ENCODE measurements at places on chromosomes 1 and 21.

GRCh38 chr1:160640359-160641123 lies 6.3 kb downstream of the SLAMF1 start:
- DNase-seq: no peak

DNA sequence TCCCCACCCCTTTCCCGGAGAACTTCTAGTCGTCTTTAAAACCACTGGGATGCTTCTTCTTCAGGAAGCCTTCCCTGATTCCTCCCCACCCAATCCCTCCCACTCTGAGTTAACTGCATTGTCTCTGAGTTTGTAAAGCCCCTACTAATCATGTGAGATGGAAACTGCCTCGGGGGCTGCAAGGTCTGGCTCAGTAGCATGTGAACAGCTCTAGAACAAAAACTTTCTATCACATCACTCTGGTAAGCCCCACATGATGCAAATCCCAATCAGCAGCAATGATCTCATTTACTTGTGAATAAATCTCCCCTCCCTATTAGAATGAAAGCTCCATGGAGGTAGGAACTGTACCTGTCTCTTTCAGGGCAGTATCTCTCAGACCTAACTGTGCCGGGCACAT lies 141.0 kb upstream of the JUN start:
- no peak for DNase-seq

DNA sequence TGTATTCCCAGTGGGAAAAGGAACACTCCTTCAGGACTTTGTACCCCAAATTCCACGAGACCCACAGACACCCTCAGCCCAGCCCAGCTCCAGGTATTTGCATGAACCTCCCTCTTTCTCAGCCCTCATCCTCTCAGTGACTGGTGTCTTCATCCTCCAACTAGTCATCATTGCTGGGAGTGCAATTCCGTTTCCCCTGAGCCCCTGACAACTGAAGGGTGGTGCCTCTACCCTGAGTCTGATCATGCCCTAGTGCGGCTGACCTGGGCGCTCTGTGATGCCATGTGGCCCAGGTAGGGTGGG lies 3.8 kb upstream of the ZNF692 start:
- no peak for DNase-seq

DNA sequence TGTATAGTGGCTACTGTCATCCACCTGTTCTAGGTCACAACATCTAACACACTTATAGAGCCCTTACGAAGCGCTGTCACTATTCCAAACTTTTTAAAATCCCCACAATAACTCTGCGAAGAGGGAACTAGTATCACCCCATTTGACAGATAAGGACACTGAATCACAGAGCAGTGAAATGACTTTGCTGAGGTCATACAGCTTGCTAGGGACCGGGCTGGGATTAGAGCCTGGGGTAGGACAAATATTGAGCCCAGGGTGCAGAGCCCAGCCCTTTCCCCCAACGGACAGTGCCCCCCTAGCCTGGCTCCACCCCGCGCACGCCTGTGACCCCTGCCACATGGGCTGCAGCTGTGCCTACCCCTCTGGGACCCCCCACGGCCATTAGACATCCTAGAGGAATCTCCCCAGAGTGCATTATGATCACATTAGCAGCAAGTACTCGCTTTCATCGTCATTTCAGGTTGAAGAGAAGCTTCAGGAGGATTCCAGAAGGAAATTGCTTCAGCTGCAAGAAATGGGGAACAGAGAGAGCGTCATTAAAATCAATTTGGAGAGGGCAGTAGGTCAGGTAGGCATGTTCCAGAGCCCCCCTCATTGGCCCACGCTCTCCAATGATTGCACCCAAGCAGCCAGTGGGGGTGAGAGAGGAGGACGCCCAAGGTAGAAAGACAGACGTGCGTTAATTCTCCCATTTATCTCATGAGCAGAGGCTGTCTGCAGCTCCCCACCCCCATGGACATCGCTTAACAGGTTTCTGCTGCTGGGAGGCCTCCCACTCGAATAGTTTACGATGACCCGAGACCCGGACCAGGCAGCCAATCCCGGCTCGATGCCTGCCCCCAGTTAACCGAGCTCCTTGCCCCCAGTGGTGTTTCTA lies 77.2 kb downstream of the FHAD1 start:
- no peak for DNase-seq

DNA sequence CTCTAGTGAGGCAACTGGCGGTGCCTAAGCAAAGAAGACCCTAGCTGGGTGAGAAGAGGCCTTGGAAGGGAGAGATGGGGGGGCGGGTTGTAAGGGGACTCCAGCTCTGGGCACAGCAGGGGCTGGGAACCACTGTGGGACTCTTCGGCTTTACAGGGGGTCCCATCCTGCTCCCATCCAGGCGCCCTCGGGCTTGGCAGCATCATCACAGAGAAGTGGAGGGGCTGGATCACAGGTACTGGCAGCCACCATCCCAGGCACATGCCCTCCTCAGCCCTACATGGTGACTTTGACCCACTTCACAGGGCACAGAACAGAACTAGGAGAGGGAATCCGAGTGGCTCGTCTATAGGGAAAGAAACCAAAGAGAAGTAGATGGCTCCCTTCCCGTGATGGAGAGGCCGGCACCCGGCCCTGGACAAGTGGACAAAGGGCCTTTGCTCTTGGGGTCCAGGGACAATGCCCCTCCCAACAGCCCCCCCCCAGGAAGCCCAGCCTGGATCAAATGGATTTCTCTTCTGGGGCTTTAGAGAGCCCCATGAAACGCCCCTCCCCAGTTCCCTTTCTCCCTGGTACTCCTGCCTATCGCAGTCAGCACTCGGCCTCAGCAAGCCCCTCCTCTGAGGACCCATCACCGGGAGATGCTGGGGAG lies 54.0 kb upstream of the ECE1 start:
- DNase-seq: no peak

DNA sequence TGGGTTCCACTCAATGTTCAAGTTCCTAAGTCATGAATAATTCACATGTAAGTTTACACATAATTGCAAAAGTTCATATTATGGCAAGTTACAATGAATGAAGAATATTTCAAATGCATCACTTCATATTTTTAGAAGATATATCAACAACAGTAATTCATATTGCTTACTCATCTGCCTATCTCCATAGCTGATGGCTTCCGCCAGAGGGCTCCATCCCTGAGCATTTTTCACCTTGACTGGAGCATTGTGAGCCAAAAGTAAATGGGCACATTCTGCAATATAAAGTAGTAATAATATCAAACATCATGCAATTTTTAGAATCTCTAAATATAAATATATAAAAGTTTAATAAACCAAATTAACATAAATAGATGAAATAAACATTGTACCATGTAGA lies 29.8 kb downstream of the ANKRD13C start:
- no peak for DNase-seq

GRCh38 chr1:36638268-36638667 lies 155.6 kb upstream of the CSF3R start:
- no peak for DNase-seq

DNA sequence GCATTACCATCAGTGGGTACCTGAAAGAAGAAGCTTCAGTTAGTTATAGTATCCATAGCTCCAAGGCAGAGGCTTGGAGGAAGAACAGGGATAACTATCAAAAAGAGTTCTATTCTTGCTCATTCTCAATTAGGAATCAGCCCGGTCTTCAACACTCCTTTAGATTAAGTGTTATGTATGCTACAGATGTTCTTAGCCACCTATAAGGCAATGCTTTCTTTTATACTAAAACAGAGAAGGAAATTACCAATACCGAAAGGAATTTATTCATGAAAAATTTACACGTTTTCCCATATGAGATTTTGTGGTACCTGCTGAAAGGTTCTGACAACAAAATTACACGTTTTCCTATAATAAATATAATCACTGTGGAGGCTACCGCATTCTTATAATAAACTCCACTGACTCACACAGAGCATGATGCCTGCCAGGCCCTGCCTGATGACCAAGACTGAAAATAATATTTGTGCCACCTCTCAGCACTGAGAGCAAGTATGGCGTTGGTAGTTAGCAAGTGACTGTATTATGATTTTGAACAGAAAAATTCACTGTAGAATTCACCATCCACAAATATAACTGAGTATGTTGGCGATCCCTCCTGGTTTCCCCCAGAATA lies 58.3 kb downstream of the APP start:
- no peak for DNase-seq

DNA sequence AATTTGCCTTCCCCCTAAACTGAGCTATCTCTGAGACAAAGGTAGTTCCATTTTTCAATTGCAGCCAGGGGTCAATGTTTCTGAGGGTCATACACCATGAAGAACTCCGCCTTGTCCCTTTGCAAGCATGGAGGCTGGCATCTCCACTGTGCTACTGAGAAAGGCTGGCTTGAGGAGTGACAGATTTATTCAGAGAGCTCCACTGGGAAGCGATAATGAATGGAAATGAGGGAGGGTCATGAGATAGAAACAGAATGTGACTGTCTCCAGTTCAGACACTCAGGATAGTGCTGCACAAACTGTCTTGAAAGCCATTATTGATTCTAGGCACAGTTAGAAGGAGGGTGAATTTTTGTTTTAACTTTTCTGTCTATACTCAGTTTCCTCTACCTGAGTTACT lies 197.5 kb downstream of the ZNF326 start:
- DNase-seq: no peak

DNA sequence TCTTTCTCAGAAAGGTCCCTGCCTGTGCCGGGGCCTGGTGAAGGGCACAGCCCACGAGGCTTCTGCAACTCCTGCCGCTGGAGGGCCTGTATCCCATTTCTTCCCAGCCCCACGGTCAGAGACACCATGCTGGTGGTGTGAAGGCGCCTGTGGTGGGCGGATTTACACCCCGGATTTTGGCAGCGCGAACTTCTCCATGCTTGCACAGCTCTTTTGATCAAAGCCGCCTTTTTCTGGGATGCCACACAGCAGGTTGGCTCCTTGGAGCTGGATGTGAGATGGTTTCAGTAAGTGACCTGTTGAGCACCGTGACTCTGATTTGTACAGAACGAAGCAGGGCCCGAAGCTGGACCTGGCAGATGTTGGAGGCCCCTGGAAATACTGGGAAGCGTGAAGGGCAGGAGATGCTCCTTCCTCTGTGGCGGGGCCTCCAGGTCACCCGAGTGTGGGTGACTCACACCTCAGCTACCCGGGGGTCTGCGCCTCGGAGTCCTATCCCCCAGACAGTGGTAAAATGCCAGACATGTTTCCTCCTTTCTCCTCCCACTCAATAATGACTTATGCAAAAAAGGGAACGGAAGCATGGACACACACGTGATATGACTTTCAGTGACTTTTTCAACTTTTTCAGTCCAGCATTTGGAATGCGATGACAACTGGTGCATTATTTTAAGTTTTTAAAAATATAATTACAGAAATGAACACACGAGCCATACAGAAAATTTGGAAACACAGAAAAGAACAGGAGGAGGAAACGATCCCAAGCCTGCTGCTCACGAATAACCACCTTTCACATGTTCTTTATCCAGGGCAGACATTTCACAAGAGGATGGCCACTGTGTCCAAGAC lies 9.0 kb downstream of the UMODL1 start:
- DNase-seq: no peak

- no peak for DNase-seq
Measured at GRCh38 chr1:89995598-89996449, 914 bp downstream of the ZNF326 start.

GRCh38 chr1:198496216-198497143 lies 44.0 kb downstream of the ATP6V1G3 start:
- DNase-seq: no peak

GRCh38 chr1:150164224-150164623 lies 14.5 kb downstream of the PLEKHO1 start:
- no peak for DNase-seq

DNA sequence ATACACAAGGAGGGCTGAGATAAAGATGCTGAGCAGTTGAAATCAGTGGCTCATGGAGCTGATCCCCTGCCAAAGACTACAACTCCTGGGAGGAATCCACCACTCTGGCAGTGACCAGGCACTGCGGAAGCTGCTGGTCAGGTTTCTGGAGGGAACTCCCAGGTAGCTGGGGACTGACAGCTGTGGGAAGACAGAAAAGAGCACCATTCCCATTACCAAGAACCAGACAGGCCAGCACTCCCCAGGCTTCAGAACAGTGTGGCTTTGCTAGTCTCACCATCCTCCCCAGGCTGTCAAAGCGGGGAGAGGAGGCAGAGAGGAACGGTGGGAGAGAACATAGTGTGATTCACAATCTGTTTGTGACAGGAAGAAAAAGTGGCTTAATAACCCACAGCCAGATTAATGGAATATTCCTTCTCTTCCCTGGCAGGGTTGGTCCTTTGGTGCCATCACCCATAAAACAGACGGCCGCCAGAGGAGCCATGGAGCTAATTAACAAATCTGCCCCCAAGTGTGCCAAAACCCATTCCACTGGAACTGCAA lies 92.1 kb downstream of the MAB21L3 start:
- DNase-seq: no peak

DNA sequence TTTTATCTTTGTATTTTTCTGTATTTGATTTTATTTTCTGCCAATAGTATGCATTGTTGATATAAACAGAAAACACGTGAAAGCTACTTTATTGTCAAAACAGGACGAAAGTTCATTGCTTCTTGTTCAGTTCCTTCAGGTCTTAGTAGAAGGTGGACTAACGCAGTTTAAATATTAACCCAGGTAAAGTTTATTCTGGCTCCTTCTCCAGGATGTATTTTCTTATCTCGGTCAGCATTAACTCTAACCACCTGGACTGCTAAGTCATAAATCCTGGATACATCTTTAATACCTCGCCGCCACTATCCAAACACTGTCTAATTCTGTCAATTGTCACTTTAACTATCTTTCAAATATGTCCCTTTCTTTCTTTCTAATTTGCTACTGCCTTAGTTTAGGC lies 5.7 kb upstream of the SOAT1 start:
- no peak for DNase-seq

DNA sequence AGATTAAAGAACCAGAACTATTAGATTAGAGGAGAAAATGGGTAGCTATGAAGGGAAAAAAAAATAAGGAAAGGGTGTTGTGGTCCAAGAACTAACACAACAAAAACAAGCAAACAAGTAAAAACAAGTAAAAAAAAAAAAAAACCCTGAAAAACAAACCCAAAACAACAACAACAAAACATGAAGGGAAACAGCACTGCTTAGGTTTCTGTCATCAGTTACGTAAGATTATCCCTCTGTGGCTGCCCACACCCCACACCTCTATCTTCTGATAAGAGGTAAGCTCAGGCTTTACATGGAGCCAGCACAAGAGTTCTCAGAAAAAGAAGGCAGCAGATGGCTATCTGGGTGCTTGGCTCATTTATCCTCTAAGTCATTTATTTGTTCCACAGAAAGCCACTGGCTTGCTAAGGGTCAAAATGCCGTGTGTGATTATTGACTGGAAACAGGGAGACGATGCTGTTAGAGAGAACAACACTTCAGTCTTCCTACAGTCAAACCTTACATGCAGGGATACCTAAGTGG lies 57.5 kb downstream of the KIAA0319L start:
- peak; percentile 59 for DNase-seq

DNA sequence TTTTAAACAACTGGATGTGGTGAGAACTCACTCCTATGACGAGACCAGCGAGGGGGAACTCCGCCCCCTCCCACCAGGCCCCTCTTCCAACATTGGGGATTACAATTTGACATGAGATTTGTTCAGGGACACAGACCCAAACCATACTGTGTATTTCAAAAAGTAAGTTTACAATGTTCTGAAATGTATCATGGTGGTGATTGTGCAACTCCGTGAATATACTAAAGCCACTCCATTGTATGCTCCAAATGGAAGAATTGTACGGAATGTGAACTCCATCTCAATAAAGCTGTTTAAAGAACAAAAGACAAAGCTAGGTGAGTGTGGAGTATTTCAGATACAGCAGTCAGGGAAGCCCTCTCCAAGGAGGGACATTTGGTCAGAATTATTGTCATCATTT lies 432.1 kb upstream of the VAMP3 start:
- no peak for DNase-seq

- DNase-seq: no peak
Measured at GRCh38 chr1:3240524-3241235, 171.7 kb downstream of the PRDM16 start.

Data from activated T-helper 2 cell treated with anti-CD3 and anti-CD28 coated beads, Interferon-gamma antibody, Interleukin-2, Interleukin-4, amounts not matched to agents 10 μg/mL and 5 μg/mL and 100 μg/mL, durations not matched to agents 14 hours and 24 hours and 36 hours (primary cell).